ENCODE measurements at places on chromosomes 5 and 9.

- DNase-seq = no peak
These were observed 49.6 kb upstream of the PSD2 start for GRCh38 chr5:139745800-139746690.

DNA sequence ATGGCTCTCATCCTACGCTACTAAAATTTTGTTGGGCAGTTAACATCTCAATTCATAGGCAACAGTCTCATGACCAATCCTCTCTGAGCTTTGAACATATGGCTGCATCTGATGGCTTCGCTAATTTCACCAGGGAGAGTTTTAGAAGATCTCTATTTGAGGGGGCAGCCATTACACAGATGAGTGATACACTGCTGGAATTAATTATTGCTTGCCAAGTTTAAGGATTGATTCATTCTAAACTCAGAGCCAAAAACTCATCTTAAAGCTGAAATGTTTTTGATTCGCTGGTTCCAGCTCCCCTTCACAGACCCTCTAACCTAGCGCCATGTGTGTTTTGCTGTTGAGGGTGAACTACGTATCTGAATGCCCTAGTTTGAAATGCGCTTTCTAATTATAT is 519.9 kb upstream of the WWC1 start:
- DNase-seq = no peak

GRCh38 chr9:34957492-34958410 is at the start of gene PHF24:
Gene PHF24 (plus strand): TSS chr9:34958285. CDS start chr9:34971299, 13,014 bp downstream.
- no peak for DNase-seq

DNA sequence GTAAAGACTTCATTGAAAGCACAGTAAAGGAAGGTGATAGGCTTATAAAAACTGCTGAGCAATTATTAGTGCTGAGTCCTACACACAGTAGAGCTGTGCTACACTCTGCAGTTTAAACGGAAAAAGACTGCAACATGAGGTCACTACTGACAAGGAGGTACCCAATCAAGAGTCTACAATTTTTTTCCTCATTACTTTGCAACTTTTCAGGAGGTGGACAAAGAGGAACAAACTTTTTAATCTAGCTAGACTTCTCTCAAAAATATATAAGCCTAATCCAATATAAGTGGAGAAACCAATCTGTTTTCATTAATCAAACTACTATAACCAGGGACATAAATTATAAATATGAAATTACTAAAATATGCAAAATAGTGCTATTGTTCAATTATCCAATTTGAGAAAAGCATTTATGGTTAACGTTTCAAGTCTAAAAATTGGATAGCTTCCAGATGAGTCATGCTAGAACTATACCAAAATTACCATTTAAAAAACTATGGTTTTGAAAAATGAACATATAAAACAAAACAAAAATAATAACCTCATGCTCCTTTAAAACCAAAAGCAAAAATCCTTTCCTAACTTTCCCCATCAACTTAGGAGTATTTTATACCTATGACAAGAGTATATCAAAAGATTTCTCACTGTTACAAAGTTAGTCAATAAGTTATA is 37.7 kb downstream of the FAM13B start:
- DNase-seq = no peak

- no peak for DNase-seq
These were observed 409 bp upstream of the COX7C start for GRCh38 chr5:86617309-86617755.

GRCh38 chr9:121365564-121365963 is 4.5 kb downstream of the STOM start:
- DNase-seq = no peak

DNA sequence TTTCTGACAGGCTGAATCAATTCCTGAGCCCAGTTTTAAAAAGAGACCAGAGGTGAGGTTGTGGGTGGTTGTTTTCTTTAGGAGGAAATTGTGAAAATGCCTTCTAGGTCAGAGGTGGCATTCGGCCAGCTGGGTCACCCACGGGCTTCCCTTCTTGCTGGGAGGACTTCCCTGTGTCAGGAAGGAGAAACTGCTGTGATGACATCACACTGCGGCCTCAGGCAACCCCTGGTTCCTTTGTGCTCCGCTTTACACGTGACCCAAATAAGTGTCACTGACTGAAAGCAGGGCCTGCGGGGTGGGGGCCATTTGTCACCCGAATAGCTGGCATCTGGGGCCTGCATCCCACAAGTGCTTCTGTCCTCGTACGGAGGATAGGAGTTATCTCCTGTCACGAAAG is 39.7 kb downstream of the FABP6 start:
- DNase-seq = peak; percentile 39

DNA sequence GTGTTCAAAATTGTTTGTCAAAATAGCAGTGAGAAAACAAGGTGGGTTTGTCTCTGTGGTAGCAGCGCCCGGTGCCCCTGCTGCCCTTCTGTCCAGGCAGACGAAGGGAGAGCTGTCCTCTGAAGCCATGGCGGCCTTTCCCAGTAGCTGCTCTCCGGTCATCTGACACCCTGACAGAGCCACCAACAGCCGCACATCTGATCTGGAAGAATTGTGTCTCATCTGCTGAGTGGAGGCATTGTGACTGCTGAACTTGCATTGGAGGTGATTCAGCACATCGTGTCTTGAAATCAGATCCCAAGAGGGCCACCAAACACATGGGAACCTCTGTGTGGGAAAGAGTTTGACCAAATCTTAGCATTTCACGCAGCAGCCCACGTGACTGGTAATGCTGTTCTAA is 337.6 kb upstream of the IRX1 start:
- DNase-seq = no peak

DNA sequence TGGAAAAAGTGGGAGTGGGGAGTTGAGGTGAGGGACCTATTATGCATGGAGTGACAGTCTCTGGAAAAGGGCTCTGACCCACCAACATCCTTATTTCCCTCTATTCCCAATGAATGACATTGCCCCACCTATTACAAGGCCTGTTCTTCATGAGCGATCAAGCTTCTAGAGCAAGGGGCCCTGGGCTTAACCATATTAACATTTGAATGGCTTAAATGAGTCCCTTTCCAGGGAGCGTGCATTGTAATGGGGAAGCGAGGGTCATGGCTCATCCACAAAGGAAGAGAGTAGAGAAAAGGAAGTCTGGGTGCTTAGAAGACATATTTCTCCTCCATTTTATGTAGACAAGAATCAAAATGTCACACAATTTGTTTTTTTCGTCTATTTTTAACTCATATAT is 255.5 kb downstream of the CAAP1 start:
- DNase-seq = no peak

- no peak for DNase-seq
These were observed 271.9 kb upstream of the ADAMTS16 start for GRCh38 chr5:4868140-4868735.

DNA sequence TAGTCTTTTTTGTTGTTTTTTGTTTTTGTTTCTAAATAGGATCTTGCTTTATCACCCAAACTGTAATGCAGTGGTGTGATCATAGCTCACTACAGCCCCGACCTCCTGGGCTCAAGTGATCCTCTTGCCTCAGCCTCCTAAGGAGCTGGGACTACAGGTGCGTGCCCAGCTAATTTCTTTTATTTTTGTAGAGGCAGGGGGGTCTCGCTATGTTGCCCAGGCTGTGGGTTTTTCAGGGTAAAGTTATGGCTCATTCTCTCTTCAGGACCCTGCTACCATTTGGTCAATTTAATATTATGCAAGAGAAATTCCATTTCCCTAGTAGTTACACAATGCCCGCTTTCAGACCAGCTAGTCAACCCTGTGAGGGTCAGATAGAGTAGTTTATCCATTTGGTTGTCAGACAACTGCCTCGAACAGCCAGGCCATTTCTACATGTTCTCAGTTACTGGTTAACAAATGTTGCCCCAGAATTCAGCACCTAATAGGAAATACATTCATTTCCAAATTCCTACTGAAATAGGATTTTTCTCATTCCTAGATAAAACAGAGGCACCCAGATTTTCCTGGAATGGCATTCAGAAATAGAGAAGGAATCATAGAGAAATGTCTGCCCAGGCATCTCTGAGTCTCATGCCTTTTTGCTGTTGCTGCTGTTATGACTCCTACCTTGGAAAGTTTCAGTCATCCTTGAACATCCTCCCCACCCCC is 6.4 kb upstream of the GLIS3 start:
- no peak for DNase-seq

GRCh38 chr5:125399885-125400284 is 653.4 kb upstream of the ZNF608 start:
- DNase-seq = no peak

DNA sequence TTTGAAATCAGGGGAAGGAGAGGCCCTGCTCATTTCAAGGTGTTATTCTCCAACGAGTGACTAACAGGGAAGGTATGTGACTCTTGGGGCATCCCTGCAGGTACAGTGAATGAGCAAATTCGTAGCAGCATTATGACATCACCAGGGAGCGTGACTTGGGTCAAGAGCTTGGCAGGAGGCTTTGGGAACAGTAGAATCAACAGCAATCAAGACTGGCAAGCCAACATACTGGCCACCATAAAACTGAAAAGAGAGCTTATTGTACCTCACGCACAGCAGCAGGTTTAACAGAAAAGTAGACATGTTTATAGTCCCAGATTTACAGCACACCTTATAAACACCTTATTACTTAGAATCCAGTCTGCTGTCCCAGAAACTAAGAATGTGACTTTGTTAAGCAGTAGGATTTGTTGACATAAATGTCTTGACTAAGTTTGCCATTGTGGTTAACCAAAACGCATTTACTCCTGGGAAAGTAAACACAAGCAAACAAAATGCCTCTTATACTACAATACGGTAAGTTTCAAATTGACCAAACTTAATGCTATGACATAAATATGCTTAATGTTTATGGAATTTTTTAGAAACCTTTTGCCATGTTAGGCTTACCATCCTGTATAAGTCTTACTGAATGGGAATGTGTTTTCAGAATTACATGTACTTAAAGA is 297.8 kb downstream of the NPR3 start:
- no peak for DNase-seq

- no peak for DNase-seq
These were observed 16.5 kb downstream of the NTRK2 start for GRCh38 chr9:84686068-84686467.

GRCh38 chr9:94693485-94694204 is 32.9 kb upstream of the AOPEP start:
- DNase-seq = no peak

- no peak for DNase-seq
These were observed 69.3 kb downstream of the TLE4 start for GRCh38 chr9:79641070-79641469.

- no peak for DNase-seq
These were observed 140.1 kb upstream of the GRIA1 start for GRCh38 chr5:153350175-153350883.

- no peak for DNase-seq
These were observed 637.8 kb upstream of the MEF2C start for GRCh38 chr5:89520771-89521170.

DNA sequence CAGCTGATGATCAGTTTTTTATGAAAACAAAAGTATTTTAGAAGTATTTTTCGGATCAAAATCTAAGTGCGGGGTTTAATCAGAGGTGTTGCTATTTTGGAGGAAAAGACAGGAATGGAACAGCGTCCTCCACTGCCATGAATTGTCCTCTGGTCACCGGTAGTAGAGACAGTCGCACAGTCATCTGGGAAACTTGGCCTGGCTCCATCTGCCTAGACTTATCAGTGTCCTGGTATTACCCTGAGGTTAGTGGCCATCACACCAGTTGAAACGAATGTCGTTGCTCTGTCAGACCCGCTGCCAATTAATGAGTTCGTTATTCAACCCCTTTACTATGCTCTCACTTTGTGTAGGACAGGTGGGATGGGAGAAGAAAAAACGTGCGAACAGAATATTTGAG is 8.2 kb downstream of the TLX3 start:
- DNase-seq = no peak

DNA sequence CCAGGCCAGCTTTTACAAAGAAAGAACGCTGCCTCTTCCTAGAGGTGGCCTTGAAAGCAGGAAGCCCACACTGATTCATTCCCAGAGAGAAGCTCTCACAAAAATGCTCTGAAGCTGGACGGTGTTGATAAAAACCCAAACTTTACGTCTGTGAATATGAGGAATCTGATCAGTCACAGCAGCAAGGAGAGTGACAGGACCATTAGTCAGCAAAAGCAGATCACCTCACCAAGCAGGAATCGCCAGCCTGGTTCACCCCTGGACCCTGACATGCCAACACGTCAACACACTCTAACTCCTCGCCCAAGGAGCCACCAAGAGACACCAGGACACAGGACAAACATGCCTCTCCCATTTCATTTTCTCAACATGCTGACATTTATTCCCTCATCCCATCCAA is 70.6 kb upstream of the ZNF622 start:
- DNase-seq = no peak

Data from esophagus squamous epithelium (tissue), 5 donors.